ENCODE measurements at places on chromosomes 2 and 18.

DNA sequence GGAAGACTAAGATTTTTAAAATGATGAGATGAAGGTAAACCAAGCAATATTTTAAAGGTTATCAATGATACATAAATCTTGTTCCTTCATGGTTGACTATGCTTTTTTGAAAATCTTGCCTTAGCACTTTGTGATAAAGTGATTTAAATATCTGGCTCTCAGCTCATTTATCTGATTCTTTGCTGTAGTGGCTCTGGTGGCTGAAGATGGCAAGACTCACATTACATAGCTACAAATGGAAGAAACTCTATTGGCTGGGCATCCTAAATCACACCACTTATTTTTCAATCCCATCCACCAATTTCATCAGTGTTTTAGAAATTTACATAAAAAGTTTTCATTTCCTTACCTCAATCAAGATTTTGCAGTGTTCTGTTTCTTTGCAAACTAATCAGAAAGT is 16.6 kb upstream of the APCDD1 start:
- peak; percentile 20 for DNase-seq

GRCh38 chr2:64819774-64820688 is 166.3 kb upstream of the SERTAD2 start:
- DNase-seq: peak; percentile 69

DNA sequence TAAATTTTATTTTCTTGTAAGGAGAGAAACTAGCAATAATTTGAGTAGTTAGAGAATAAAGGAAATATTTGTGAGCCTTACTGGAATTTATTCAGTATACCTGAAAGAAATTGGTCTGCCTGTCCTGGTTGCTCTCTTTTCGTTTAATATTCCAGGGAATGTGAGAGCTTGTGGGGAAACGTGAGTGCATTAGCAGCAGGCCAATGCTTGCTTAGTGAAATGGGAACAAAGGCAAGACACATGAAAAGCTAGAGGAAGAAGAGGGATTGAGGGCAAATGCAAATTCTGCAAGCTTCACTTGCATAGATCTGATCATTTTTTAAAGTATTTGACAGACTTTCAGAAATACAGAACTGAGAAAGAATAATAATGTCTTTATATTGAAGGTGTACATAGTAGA is 111.0 kb downstream of the ERBB4 start:
- DNase-seq: no peak

DNA sequence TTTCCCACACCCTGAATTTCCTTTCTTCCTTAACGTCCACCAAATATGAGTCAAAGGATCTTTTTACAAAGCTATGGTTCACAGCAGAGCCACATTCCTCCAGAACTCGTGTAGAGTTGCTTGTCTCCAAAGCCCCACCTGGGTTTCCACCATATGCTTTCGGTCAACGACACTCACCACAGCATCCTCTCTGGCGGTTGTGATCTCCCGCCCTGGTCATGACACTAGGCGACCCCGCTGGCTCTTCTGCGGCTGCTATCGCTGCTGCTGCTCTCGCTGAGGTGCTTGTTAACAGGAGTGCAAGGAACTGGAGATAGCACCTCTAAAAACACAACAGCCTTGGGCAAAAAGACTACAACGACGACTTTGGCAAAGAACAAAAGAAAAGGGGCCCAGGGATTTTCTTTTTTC is 340 bp downstream of the SLC40A1 start:
- peak; percentile 48 for DNase-seq

GRCh38 chr2:136118819-136119716 is 1.1 kb upstream of the CXCR4 start:
- DNase-seq: peak; percentile 97

DNA sequence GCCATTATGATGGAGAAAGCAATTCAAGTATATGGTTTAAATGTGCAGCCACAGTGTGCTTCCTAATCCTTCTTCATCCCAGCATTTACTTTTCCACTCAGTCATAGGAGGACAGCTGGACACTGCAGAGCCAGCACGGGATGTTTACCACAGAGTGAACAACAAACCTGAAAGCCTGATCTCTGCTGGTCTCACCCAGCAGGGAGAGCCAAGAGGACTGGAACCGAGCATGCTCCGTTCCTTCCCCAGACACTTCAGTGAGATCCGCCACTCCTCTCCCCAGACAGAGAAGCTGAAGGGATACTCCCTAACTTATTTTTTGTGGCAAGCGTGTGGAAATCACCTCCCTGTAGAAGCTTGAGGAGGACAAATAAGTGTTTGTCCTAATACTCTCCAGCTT is 23.2 kb upstream of the GORASP2 start:
- no peak for DNase-seq

DNA sequence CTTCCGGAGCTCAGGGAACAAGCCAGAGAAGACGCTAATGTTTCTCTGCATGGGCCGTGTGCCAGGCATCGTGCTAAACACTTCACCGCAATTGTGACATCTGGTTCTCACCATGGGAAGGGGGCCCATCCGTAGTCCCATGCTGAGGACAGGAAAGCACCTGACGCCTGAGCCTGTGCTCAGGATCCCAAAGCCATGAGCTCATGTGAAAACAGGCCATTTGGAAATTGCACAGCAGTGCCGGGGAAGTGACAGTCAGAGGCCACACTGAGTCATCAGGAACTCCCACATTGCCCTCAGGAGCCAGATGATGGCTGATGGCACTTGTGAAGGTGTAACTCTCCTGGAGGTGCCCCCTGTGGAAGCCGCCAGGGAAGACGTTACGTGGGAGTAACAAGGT is 141.0 kb downstream of the INHBB start:
- no peak for DNase-seq

DNA sequence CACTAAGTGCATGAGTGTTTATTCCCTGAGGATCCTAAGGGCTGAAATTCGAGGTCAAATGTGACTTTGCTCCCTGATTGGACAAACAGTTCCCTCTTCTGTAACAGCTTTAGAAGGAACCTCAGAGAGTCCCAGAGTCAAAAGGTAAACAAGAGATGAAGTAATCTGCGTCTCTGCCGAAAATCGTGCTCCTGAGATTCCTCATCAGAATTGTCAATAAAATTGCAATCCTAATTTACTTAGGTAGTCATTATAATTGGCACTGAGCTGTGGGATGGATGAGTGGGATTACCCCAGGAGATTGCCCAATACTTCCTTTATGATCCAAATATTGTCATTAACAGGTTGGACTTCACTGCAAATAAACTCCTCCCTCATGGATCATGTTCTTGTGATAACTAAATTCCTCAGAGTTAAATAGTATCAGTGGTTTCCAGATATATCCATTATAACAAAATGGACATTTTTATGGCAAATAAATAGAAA is 907 bp upstream of the SUCLG1 start:
- no peak for DNase-seq

DNA sequence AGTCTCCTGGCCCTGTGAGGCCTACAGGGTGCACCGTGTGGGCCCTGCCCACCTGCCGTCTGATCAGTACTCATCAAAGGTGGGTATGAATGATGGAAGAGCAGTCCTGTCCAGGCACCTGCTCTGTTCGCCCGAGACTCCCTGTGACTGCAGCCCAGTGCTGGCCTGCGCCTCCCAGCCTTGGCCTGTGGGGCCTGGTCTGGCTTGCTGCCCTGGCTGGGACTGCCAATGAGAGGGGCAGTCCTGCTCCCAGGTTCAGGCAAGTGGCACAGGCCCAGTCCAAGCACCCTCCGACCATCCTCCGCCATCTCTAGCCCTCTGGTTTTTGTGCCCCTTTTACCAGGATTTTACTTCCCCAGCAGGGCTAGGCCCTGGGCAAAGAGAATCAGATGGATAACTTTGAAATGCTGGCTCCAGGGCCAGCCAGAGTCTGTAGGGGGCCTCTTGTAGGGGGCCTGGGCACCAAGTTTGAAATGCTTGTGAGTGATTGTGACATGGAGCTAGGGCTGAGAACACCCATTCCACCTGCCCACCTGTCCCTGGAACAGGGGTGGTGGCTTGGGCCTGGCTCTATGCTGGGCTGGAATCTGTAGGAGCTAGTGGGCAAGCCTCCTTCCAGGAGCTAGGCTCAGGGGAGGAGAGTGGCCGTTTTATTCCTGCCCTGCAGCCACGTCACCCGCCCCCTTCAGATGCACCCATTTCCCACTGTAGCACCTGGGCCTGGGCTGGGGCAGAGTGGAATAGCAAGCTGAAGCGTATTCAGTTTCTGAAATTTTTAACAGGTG is 8.7 kb upstream of the HS6ST1 start:
- DNase-seq: no peak

DNA sequence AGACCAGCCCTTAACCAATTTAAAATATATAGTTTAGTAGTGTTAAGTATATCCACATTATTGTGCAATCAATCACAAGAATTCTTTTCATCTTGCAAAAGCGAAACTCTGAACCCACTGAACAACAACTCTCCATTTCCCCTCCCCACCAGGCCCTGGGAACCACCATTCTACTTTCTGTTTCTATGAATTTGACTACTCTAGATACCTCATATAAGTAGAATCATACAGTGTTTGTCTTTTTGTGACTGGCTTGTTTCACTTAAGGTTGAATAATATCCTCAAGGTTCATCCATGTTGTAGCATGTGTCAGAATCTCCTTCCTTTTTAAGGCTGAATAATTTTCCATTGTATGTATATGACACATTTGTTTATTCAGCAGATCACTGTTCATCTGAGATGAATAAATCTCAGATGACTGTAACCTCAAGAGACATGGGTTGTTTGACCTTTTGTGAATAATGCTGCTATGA is 8.1 kb upstream of the SOS1 start:
- DNase-seq: peak; percentile 87

- DNase-seq: no peak
Observed at GRCh38 chr2:235550946-235551345, 57.1 kb downstream of the AGAP1 start.

- DNase-seq: no peak
Observed at GRCh38 chr2:30761226-30761625, 46.0 kb downstream of the CAPN13 start.

- DNase-seq: no peak
Observed at GRCh38 chr2:173741759-173742158, 223.4 kb downstream of the SP3 start.

- DNase-seq: no peak
Observed at GRCh38 chr18:25465152-25465732, 113.3 kb upstream of the ZNF521 start.

DNA sequence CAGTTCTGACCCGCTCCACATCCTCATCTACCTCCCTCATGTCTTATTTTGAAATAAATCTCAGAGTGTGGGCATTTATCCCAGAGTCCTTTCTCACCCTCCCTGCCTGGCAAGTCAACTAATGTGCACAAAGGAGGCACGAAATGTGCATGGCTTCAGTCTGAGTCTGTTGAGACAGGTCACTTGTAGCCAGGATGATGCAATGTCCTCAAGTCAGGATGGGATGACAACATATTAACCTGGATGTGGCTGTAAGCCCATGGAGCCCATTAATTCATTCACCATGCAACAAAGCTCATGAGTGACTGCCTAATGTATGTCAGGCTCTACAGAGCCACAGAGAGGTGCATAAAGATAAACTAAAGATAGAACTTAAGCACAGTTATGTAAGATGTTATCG is 34.5 kb downstream of the KCNG3 start:
- no peak for DNase-seq

DNA sequence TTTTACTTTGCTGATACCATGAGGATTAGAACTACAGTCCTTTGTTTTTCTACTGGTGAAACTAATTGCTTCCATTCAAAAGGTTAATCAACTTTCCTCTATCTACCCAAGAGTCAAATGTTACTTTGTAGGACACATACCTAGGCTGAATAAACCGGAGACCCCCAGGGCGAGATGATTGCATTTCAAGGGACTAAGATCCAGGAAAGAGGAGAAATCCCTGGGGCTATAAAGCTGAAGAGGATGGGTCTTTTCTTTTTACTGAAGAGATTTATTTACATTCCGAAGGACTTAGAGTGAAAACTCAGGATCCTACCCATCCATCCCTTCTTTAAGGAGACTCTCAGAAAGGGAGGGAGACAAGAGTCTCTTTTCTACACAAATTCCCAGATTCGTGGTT is 331.9 kb downstream of the CDH19 start:
- DNase-seq: no peak

GRCh38 chr2:229196448-229196847 is 74.6 kb downstream of the PID1 start:
- DNase-seq: no peak

DNA sequence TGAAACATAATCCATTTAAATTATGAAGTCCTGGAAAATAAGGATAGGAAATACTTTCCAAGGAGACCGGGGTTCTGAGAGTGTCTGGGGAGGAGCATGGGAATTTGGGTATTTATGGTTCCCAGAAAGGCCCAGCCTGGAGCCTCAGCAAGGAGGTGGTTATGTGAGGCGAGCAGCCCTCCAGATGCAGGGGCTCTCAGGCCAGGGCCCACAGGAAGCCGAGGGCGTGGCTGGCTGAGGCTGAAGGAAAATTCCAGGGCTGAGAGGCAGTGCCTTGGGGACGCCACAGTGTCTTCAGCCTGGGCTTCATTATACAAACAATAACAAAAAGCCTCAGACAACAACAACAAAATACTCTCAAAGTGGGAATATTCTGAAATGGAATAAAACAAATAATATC is 86.9 kb upstream of the SERPINE2 start:
- DNase-seq: no peak

- DNase-seq: no peak
Observed at GRCh38 chr2:33681364-33681757, 82.3 kb upstream of the FAM98A start.

GRCh38 chr18:50117863-50118262 is 77.1 kb downstream of the MYO5B start:
- DNase-seq: no peak

GRCh38 chr18:54184836-54185235 is 39.6 kb downstream of the MBD2 start:
- no peak for DNase-seq
